Brain (organoid and tissue), 16 donors: ENCODE measurements at places on chromosomes 12 and 14.
A peak's percentile ranks its signal among the peaks of the same experiment; 100 is the strongest.

GRCh38 chr14:99517643-99518381 is 36.6 kb downstream of the CCNK start:
- DNase-seq = no peak

- no peak for DNase-seq
Observed at GRCh38 chr14:79706382-79706781, 504.9 kb downstream of the DIO2 start.

- DNase-seq = no peak
Observed at GRCh38 chr12:2341871-2342270, 289.1 kb downstream of the CACNA1C start.

DNA sequence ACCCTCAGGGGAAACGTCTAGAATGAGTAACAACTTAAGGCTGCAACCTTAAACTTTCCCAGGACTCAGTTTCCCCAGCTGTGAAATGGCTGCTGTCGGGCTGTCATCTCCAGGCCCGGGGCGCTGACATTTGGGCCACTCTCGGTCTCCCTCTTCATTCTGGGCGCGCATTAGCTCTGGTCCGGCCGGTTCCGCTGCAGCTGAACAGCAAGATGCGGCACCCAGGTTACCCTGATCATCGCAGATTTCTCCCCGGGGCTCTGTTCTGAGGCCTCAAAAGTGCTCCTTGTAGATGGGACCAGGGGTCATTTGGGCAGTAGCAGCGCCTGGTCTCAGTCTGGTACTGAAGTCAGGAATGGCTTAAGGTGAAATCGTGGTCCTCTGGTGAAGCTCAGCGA is 890 bp upstream of the BCL7A start:
- DNase-seq = no peak

DNA sequence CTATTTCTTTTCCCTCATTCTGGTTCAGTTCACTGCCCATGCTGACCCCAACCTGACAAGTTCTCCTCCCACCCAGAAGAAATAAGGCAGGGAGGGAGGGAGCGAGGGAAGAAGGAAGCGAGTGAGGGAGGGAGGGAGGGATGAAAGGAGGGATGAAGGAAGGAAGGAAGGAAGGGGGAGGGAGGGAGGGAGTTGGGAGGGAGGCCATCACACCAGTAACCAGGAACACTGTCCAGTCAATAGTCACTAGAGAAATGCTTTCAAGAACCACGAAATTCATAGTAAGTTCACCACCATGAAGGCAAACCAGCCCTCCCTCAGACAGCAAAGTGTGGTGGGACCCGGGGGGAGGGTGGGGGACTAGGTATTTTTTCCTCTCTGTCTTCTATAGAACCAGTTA is 142.4 kb downstream of the ESRRB start:
- no peak for DNase-seq

- DNase-seq = no peak
Observed at GRCh38 chr14:50363714-50364111, 33.0 kb downstream of the CDKL1 start.

DNA sequence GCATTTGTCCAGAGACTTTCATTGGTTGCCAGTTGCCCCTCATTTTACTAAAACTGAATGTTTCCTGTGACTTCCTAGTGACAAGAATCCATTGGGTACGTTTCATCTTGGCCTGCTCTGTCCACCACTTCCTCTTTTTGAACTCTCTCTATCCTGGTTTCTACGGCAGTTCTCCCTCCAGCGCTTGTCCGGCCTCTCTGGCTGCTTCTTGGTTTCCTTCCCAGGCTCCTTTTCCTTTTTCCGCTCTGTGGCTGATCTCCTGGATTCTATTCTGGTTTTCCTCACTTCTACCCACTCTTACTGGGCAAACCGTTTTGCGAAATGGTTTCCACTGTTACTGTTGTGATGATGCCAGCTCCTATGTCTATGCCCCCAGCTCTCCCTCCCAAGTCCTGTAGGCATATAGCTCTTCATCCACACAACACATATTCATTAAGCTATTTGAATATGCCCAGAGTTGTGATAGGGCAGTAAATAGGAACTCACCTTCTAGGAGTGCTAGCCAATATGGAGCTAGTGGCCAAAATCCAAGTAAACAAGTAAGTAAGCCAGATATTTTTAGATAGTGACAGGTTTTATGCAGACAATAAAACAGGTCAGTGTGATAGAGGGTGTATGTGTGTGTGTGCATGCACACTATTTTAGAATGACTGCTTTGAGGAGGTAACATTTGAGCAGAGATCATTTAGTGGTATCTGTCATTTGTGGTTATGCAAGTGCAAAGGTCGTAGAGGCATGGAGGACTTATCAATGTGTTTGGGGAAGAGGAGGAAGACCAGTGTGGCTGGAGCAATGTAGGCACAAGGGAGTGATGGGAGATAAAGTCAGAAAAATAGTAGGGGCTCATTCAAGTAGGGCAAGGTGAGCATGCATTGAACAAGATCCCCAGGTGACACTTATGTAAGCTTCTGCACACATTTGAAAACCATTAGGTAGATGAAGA is 27.9 kb upstream of the CTDSP2 start:
- DNase-seq = no peak

DNA sequence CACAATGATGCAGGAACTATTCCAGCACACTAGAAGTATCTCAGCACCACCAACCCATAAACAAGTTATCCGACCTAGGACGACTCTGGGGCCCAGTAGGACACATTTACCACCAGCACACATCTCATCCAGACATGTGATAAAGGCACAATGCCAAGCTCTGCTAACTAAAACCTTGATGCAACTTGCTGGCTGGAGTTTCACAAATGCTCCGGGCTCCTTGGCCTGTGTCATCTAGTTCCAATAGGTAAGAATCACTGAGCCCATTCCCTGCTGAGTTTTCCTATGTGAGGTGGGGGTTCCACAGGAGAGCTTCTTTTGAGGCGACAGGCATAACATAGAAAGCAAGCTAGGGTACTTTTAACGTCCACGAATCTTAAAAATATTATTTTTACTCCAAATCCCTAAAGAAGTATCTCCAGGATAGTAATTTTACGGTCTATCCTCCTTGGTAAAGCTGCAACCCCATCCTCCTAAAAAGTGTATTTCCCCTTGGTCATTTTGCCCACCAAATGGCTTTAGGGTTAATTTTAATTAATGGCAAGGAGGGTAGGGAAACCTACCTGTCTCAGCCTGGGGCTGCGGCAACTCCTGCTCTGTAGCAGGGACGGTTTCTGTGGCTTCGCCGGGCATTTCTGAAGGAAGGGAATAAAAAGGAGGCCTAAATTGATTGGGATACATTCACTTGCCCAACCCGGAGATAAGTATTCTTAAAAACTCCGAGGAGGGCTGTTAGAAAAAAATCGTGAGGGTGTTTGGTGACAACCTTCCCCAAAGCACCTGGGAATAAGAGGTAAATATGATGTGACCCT is 1.0 kb downstream of the NACA start:
- DNase-seq = peak; percentile 15

GRCh38 chr12:18139254-18139653 is 49.3 kb upstream of the RERGL start:
- no peak for DNase-seq

DNA sequence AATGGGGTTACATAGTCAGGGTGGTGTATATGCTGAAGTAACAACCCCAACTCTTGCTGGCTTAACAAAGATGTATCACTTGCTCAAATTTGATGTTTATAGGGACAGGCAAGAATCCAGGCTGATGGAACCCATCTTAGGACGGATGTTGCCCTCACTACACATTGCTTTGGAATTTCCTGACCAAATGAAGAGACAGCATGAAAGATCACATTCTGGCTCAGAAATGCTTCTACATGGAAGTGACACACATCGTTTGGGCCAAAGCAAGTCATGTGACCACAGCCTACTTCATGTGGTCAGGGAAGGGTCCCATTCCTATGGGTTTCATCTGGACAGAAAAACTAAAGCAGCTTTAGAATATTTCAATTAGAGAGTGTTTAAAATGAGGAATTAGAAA is 345.8 kb downstream of the TMEM132D start:
- DNase-seq = no peak

- no peak for DNase-seq
Observed at GRCh38 chr12:116202940-116203339, 74.6 kb downstream of the MED13L start.

GRCh38 chr14:77088219-77088618 is 9.8 kb upstream of the CIPC start:
- DNase-seq = no peak

DNA sequence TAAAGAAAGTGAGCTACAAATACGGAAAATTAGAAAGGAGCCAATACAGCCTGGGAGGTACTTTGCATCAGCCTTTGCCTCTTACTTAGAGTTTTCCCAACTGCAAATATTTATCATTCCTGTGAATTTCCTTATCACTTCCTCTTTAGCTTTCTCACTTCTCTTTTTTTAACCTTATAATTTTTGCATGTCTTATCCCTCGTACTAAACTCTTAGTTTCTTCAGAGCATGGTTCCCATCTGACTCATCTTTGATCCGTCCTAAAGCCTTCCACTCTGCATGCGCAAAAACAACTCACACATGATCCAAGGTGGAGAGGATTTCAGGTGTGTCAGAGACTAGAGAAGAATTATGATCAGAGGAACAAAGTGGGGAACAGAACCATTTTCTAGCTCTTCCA is 9.6 kb upstream of the SNAPC1 start:
- DNase-seq = no peak

DNA sequence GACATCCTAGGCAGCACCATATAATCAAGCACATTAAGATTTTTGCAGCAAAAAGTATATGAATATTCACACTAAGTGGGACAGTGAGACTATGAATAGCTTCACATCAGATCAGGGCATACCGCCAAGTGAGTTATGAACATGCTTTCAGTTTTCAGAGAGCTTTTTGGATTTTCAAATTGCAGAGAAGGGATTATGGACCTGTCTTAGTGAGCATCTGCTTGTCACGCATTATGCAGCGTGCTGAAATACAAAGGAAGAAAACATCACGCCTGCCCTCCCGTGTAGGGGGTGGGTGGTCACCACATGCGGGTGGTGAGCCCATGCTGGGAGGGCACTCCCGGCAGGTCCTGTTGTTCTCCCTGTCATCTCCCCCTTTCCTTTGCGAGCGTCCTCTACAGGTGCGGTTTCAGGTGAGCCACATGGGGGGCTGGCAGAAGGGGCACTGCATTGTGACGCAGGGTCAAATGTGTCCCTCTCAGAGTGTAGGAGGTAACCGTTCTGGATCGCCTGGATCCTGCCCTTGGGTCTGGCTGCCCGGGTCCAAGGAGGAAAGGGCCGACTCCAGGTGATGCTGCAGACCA is 42.6 kb downstream of the TRAF3 start:
- DNase-seq = peak; percentile 20

GRCh38 chr14:21091821-21092272 is 6.6 kb downstream of the ZNF219 start:
- no peak for DNase-seq

GRCh38 chr12:75665216-75665615 is 153.8 kb upstream of the KRR1 start:
- no peak for DNase-seq
